ENCODE measurements at places on chromosomes 7 and 10.

- no peak for DNase-seq
Measured at GRCh38 chr7:1287752-1288201, 55.1 kb downstream of the UNCX start.

GRCh38 chr10:49153115-49153514 is 19.3 kb upstream of the FAM170B start:
- DNase-seq, result no peak

DNA sequence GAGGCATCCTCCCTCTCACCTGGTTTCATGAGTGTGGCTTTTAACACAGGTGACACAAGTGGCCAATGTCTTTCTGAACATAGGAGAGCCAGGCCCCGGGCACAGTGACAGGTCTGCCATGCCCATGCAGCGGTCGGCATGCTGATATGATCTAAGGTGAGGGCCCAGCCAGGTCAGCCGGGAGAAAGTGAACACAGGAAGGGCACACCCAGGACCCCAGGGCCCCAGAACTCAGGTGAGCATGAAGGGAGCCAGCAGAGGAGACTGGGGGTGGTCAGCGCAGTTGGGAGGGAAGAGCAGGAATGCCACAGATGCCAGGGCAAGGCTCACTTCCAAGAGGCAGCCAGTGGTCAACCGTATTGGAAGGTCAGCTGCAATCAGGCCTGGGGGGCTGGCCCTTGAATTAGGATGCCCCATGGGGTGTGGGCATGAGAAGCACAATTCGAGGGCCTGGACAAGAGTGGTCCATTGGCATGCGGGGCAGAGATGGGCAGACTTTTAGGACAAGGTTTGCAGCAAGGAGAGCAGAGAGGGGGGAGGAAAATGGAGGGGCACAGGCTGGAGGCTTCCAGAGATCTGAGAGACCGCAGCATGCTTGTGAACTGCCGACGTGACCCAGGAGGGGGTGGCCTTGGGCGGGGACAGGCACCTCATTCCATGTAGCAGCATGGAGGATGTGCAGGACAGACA is 3.9 kb upstream of the INPP5A start:
- DNase-seq, result no peak

DNA sequence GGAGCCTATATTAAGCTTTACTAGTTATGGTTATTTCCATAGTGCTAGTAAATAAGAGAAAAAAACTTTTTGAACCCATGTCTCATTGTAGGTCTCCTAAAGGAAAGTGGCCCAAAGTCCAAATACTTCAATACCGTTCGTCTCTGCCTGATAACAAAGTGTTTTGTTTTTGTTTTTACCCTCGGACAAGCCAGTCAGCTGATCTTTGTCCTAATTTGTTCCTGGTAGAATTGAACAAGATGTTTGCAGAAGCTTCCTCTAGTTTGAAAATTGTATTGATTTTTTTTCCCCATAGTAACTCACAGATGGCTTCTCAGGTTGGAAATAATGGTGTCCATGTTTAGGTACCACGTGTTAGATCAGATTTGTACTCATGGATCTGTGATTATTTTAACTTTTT is 335.8 kb upstream of the KAT6B start:
- no peak for DNase-seq

GRCh38 chr7:82373926-82374635 is 69.5 kb downstream of the CACNA2D1 start:
- no peak for DNase-seq

GRCh38 chr10:79266084-79266483 is 81.2 kb upstream of the PPIF start:
- no peak for DNase-seq

- no peak for DNase-seq
Measured at GRCh38 chr10:31399631-31400030, 80.6 kb downstream of the ZEB1 start.

DNA sequence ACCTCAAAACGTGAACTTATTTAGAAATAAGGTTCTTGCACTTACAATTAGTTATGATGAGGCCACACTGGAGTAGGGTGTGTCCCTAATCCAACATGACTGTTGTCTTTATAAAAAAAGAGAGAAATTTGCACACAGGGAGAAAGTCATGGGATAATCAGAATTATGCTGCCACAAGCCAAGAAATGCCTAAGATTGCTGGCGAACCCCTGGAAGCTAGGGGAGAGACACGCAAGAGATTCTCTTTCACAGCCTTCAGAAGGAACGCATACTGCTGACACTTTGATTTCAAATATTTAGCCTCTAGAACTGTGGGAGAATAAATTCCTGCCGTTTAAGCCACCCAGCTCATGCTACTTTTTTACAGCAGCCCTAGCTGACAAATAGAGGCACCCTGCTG is 138.3 kb downstream of the CCDC71L start:
- DNase-seq, result no peak

DNA sequence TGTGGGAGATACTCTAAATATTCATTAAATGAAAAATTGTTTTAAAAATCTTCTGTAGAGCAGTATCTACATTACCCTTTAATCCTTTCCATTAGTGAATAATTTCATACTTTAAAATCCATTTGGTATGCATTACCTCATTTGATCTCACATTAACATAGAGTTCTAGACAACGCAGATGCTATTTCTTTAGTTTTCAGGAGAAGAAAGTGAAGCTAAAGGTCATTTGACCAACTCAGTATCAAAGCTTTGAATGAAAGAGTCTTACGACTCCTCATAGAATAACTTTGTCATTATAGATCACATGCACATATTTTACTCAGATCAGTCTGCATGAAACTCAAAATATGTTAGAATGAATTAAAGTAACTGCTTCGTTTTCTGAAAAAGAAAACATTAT is 460.2 kb downstream of the DNAJB9 start:
- DNase-seq, result no peak

DNA sequence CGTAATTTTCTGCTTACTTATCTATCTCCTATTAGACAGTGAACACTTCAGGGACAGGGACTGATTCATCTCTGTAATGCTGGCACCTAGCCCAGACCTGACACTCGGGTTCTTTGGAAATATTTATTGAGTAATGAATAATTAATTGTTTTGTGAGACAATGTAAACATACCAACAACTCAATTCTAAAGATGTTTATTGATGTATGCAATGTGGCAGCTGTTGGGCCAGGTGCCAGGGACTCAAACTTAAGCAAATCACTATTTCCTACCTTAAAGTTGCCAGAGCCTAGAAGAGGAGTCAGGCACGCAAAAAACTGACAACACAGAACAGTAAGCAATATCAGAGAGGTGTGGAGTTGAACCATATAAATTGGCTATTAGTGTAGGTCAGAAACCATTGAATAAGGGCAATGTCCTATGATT is 63.6 kb upstream of the BMPER start:
- DNase-seq, result no peak

DNA sequence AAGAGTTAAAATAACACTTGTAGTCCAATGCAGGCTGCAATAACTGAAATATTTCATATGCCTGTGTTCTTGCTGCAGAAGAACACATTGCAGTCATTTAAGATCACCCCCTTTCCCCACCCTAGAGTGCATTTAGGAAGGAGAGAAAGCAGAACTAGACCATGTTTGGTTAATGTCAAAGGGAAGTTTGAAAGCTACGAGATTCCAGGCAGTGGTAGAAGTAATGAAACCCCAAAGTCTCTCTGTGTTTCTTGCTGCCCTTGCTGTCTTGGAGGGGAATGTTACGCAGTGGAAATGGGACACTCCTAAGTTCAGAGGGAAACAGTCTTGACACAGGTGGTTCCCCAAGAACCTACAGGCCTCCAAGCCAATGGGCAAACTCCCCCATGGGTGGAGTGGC is 242.9 kb downstream of the PTEN start:
- no peak for DNase-seq

- no peak for DNase-seq
Measured at GRCh38 chr10:132232023-132232951, 45.5 kb downstream of the DPYSL4 start.

GRCh38 chr10:75261813-75262705 is 26.3 kb upstream of the COMTD1 start:
- peak; percentile 37 for DNase-seq

Data from WERI-Rb-1 (cell line).